ENCODE measurements at places on chromosomes 4 and X. TPM values are rescaled to one million over a fixed set of nuclear protein-coding genes. Genes with fewer than 3 reads are reported as not detected.

Gene TMPRSS11A
- total RNA-seq, result not detected

Gene ERCC6L
- total RNA-seq, result 2.4 TPM

Gene UGT2B15
- total RNA-seq, result not detected

Gene NUDT10
- total RNA-seq, result 4.3 TPM

Gene PPBP
- not detected for total RNA-seq

Gene FHL1
- total RNA-seq, result 464 TPM

All from articular chondrocyte of knee joint (primary cell).